Brain (organoid and tissue), 16 donors: ENCODE measurements at places on chromosomes 13 and 19. TPM values are rescaled to one million over a fixed set of nuclear protein-coding genes. Genes with fewer than 3 reads are reported as not detected.

ATXN8OS gene
- polyA plus RNA-seq, result not detected

PNMA8C gene
- 5.3 TPM for polyA plus RNA-seq

LSR gene
- polyA plus RNA-seq, result 68.3 TPM

XAB2 gene
- polyA plus RNA-seq, result 94.7 TPM

ANKLE1 gene
- polyA plus RNA-seq, result 0.42 TPM

RGL3 gene
- polyA plus RNA-seq, result 17.6 TPM

CEACAM16 gene
- polyA plus RNA-seq, result not detected
